ENCODE measurements at places on chromosomes 13 and 19.

- no peak for DNase-seq
Observed at GRCh38 chr19:3668331-3669081, 31.8 kb downstream of the PIP5K1C start.

DNA sequence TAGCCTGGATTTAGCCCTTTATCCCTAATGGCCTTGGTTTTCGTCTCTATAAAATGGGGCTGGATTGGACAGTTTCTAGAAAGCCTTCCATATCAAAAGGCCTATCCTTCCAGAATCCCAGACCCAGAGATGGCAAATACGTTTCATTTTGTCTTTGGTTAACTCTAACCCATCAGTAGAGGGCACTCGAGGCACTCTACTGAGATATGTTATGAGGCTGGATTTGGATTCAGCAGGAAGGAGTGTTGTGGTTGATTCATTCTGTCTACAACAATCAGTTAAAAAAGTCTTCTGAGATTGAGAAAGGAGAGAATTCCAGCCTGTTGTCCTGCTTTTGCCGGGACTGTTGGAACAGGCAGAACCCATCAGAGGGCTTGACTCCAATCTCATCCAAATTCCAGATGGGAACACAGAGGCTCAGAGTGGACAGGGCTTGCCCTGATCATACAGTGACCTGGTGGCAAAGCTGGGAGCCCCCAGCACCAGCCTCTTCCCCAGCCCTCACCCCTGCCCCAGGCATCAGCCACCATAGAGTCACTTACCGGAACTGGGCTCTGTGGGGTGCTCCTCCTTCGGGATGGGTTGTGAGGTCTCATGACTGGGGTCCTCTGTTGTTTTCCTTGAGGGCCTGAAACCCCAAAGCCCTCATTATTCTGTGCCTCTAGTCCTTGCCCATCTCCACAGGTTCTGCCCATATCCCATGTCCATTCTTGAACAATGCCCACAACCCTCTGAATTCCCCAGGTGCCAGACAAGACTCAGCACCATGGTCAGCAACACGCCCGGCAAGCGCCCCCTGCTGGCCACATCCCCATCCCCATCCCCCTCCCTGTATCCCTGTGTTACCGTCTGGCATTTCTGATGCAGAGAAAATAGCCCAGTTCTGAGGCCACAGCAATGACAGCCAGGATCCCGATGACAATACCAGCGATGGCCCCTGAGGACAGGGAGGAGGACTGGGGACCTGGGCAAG, 12.3 kb upstream of the ZNF180 start:
- DNase-seq = peak; percentile 38

DNA sequence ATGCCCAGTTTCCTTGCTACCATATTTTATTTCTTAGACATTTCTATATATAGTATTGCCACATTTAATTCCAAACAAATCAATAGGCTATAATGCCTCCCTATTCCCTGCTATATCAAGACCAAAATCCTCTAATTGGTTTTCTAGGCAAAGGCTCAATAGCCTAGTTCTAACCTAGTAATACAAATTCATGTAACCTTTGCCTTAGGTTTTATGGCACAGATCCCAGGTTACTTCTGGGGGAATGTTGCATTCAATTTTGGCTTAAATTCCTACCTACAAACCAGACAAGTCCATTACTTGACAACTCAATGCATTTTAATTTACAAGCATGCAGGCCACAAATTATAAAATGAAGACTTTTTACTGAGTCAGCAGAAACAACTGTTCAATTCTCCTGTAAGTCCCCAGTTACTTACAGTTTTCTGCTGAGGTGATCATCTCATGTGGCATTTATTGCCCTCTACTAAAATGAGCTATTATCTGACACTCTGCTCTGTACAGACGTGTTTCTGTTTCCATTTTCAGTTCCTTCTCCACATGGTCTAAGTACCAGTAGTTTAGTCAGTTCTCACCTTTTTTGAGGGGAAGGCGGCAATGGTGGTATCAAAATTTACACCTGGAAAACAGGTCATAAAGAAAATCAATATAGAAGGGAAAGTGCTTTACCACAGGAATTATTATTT, 11.7 kb downstream of the KCNRG start:
- DNase-seq = no peak

GRCh38 chr13:76672420-76672819, 213.8 kb downstream of the KCTD12 start:
- no peak for DNase-seq

GRCh38 chr19:40995355-40995754, 4.3 kb downstream of the CYP2B6 start:
- DNase-seq = no peak

- no peak for DNase-seq
Observed at GRCh38 chr19:461721-462551, 1.1 kb upstream of the SHC2 start.

- no peak for DNase-seq
Observed at GRCh38 chr19:27796073-27796472, 1416.9 kb downstream of the UQCRFS1 start.

GRCh38 chr13:26445092-26445491, 112.4 kb upstream of the WASF3 start:
- no peak for DNase-seq

- DNase-seq = no peak
Observed at GRCh38 chr19:39419003-39419402, 6.5 kb downstream of the PLEKHG2 start.

DNA sequence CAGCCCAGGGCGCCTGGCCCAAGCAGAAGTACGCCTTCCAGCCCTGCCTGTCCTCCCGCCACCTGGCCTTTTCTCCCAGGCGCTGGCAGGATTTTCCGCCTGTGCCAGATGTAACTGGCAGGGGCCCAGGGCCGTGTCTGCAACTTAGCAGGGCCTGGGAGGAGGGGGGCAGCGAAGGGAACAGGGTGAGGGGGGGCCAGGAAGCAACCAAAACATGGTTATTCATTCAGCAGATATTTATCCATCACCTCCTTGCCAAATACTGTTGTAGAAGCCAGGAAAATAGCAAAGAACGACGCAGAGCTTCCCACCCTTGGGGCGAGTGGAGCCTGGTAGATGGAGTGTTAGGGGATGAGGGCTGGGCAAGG, 5.6 kb downstream of the TLE6 start:
- peak; percentile 73 for DNase-seq

DNA sequence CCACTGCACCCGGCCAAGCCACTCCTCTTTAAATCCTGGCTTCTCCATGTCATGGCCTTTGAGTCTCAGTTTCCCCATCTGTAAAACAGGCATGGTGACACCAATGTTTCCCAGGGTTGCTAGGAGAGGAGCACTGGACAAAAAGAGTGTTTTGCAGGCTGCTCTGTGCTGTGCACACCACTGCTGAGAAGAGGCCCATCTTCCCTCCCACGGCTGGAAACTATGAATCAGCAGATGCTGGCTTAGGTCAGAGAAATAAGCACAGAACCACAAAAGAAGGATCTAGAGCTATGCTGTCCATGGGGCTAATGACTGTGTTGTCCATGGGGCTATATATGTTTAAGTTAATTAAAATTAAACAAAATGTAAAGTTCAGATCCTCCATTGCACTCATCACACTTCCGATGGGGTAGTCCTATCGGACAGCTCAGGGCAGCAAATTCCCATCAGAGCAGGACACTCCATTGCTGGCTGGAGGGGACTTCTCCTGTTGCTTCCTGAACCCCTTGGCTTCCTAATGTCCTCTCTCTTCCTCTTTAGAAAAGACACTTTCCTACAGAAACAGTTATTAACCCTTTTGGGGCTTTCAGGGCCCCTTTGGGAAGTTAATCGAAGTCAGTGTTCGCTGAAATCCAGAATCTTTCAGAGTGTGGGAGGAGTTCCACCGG, 37.1 kb downstream of the TSHZ3 start:
- peak; percentile 23 for DNase-seq

- DNase-seq = no peak
Observed at GRCh38 chr19:1893791-1894190, 8.5 kb upstream of the ABHD17A start.

DNA sequence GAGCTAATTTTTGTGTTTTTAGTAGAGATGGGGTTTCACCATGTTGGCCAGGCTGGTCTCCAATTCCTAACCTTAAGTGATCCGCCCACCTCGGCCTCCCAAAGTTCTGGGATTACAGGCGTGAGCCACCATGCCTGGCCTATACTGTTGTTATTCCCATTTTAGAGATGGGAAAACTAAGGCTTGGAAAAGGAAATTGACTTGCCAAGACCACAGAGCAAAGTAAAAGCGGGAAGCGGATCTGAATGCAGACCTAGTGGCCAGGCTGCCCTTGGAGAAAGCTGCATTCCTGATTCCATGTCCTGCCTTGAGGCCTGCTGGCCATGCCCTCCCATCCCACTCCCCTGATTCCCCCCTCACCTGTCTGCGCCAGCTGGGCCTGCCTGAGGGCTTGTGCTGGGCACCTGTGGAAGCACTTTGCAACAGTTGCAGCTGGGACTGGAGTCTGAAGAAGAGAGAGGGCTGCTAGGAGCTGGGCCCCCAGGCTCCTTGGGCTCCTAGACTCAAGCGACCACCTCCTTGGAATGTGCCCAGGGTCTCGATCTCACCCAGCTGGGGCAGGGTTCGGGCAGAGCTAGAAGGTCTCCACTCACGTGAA, 5.7 kb downstream of the PALM3 start:
- no peak for DNase-seq

- DNase-seq = no peak
Observed at GRCh38 chr19:2700660-2701360, 1.7 kb downstream of the GNG7 start.

- peak; percentile 47 for DNase-seq
Observed at GRCh38 chr19:35445826-35446593, 2.0 kb upstream of the FFAR2 start.

DNA sequence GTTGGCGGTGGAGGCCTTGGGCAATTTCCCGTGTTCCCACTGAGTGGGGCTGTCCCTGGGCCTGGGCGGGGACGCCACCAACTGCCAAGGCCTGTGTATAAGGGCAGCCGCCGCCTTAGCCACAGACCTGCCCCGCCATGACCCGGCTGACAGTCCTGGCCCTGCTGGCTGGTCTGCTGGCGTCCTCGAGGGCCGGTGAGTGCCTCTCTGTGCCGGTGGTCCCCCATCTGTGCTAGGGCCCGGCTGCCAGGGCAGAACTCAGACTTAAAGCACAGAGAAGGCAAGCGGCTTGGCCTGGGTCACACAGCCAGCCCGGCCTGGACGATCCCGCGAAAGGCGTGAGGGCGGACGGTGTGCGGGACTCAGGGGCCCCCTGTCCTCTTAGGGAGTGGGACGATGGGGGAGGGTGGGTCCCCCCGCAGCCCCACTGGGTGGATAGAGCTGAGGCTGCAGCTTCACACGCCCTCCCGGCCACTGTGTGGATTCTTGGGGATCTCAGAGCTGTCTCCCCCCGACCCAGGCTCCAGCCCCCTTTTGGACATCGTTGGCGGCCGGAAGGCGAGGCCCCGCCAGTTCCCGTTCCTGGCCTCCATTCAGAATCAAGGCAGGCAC, at the start of gene AZU1:
Gene AZU1 (plus strand): TSS at position 128 of the 612 bp plus-strand sequence. CDS start 10 bp downstream, at position 138.
- DNase-seq = no peak
